ENCODE measurements at places on chromosomes 4 and X.

DNA sequence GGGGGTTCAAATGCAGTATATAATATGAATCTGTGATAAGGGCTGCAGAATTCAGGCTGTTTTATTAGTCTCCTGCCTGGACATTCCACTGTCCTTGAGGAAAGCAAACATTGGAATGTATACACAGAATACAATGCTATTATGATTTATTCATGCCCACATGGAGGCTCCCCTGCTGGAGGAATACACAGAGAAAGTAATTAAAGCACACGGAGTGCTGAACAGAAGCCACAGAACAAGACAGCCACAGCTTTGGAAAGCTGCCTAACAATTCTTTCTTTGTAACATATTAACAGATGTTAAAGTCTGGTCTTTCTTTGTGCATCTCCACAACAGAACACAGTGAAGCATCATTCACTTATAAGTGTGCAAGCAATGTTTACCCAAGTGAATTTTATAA lies 155.8 kb downstream of the ARAP2 start:
- DNase-seq: no peak

DNA sequence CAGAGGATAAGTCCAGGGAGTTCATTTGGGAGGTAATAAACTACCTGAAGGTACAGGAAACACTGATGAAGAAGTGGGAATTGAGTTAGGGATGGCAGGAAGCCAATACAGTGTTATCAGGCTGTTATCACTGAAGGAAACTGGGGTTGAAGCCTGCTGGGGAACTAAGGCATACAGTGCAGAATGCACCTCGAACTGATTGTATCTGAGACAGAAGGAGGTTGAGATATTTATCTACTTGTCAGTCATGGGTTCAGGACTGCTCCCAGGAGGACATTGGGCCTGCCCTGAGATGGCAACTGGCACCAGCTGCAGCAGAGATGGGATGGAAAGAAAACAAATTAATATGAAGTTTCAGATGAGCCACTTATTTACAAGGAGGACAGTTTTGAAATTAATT lies 35.5 kb upstream of the CD38 start:
- no peak for DNase-seq

DNA sequence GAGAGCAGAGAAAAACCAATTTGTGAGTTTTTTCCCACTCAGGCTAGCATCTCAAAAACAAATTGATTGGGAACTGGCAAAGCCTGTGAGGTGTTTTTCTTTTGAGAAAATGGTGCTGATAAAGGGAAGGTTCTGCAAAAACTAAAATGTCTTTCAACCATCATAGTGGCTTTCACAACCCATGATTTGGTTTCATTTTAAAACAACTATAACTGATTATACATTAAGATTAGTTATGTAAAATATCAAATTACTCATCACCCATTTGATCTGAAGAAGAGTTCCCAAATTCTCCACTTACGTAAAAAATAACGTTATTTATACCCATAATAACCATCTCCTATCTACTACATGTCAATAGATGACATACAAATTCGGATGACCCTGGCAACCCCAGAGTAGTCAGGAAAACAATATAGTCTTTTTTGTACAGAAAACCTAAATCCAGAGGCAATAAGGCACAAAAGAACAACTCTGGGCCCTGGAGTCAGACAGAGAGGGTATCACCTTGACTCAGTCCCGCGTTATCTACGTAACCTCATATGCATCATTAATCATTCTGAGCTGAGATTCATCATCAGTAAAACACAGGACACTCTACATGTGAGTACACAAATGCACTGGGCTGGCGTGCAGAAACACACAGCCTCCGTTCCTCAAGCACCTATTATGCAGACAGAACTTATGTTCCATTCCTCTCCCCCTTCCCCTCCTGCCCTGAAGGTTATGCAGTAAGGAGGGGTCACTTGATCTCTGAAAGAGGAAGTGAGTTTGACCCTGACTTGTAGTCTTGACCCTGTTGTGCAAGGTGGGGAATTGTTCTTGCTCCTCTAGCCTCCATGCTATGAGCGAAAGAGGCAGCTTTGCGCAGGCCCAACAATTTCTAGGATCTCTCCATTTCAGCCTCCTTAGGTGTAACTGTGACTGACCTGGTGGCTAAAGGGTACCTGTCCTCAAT lies 82.2 kb downstream of the SLC9A7 start:
- no peak for DNase-seq

DNA sequence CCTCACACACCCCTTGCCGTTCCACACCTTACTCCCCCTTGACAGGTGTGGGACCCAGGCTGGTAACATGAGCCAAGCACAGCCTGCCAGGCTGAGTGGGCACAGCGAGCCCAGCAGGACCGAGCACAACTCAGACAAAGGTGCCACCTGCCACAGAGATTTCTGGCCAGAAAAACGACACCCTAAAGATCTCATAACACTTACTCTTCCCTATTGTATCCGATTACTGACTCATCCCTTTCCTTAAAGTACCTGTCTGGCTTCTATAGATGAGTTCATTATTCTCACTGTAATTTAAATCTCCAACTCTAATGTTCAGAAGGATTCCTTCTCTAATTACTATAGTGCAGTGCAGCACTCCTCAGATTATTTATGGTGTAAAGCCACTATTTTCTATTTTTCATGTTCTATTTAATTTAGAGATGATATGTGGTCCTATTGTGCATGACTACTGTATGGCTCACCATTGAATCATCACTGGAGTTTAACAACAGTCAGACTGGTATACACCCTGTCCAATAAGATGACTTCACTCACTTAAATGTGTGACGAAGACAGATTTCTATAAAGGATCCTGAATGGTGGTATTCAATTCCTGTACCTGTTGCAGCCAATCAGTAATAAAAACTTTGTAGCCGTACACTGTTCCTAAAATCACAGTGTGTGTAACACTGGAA lies 7.6 kb upstream of the SYTL5 start:
- no peak for DNase-seq

DNA sequence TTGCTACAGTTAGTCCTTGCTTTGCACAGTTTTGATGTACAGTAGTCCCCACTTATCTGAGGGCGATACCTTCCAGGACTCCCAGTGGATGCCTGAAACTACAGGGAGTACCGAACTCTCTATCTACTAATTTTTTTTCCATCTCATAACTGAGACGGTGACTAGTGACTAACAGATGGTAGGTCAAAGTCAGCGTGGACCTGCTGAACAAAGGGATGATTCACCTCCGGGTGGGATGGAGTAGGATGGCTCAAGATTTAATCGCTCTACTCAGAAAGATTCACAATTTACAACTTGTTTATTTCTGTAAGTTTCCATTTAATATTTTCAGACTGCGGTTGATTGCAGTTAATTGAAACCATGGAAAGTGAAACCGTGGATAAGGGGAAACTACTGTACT lies 655.8 kb downstream of the ZNF674 start:
- DNase-seq: no peak

- no peak for DNase-seq
Observed at GRCh38 chr4:141022111-141022695, 111.1 kb downstream of the RNF150 start.

GRCh38 chr4:40991908-40992307 lies 222.4 kb downstream of the APBB2 start:
- DNase-seq: no peak

DNA sequence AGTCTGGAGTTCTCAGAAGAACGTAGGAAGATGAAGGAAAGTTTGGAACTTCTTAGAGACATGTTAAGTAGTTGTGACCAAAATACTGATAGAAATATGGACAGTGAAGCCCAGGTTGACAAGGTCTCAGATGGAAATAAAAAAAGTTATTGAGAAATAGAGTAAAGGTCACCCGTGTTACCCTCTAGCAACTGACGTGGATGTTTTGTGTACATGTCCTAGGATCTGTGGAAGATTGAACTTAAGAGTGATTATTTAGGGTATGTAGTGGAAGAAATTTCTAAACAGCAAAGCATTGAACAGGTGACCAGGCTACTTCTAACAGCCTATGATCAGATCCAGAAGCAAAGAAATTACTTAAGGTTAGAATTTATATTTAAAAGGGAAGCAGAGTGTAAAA lies 1020.4 kb downstream of the FSTL5 start:
- DNase-seq: no peak
